ENCODE measurements at places on chromosomes 3 and 15.

DNA sequence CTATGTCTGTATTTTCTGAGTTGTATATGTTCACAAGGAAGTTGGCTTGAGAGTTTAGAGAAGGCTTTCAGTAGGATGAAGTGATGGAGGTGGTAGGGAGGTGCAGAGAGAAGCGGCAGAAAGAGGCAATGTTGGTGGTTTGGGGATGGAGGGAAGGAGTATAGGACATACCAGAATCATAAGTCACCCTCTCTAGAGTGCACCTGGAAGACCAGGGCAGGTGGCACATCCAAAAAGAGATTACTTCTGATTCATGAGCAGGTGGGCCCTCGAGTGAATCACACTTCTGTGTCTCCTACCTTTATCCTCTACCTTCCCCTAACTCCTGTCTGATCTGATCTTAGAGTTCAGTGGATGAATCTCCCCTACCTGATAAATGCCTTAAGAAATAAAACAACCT, 41.8 kb upstream of the MRPL3 start:
- DNase-seq: no peak

DNA sequence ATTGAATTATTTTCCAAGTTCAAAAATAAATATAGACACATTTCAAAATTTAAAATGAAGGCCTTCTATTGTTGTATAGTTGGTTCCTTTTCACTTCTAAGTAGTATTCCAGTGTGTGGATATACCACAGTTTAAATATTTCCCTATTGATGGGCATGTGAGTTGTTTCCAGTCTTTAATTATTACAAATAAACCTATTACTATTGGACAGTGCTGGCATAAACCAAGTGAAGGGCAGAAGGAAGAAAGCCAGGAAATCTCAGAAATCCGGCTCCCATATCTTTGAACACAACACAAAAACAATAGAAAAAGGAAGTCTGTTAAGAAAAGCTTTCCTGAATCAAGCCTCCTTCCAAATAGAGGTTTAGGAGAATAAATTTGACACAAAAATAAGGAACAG, 26.1 kb downstream of the GOLGB1 start:
- DNase-seq: no peak

GRCh38 chr3:8069471-8069870, 432.2 kb upstream of the LMCD1 start:
- DNase-seq: no peak

DNA sequence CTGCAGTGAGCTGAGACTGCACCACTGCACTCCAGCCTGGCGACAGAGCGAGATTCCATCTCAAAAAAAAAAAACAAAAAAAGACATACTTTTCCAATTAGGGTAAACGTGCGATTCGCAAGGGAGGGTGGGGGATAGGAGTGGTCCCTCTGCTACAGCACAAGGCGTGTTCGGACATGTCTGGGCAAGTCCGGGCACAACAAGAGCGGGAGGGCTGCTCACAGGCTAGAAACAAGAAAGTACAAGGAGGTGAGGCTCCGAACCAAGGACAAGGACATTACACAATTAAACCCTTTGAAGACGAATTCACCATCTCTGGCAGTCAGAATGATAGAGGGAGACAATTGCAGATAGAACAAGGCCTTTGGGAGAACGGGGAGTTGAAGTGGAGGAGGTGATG, 32.2 kb upstream of the BCL2A1 start:
- no peak for DNase-seq

DNA sequence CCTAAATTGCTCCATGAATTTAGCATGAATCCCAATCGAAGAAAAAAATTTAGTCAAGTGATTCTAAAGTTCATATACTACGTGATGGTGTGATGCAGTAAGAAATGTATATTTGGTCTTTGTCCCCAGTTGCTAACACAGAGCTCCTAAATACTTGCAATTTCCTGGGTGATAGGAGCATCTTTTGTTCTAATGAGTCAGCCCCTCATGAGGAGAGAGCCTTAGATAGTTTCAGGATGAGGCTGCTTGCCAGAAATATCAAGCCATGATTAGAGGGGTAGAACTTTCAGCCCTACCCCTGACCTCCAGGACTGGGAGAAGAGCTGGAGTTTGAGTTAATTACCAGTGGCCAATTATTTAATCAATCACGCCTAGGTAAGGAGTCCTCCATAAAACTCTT, 170.2 kb downstream of the PDE8A start:
- no peak for DNase-seq

DNA sequence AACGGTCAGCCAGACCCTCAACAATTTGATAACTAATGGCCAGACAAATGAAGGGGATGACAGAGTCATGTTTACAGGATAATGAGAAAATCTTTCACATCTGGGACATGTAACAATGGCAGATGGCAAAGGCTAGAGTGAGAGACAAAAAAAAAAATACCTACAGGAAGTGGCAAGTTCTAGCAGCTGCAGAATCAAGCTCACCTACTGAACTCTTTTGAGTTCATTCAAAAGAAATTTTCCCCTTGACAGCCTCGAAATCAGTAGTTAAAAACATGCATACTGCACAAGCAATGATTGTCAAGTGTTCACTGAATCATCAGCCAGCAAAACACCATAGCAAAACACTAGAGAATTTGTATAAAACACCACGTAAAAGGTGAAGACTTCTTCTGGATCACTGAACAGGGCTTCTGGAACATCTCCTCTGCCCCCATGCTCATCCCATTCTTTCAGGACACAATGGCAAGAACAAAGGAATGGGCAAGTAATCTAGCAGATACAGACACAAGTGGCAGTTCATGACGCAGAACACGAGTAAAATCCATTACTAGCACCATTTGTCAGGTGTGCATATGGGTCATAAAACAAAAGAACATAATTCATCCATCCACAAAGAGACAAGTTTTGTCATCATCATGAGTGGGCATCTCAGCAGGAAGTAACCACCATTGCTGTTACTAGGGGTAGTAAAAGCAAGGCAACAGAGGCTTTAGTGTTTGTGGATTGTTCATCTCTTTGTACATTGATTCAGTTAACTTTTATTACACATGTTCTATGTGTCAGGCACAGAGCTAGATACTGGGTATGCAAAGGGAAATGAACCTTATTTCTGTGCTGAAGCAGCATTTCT, 13.8 kb upstream of the KCNMB2 start:
- DNase-seq: no peak

DNA sequence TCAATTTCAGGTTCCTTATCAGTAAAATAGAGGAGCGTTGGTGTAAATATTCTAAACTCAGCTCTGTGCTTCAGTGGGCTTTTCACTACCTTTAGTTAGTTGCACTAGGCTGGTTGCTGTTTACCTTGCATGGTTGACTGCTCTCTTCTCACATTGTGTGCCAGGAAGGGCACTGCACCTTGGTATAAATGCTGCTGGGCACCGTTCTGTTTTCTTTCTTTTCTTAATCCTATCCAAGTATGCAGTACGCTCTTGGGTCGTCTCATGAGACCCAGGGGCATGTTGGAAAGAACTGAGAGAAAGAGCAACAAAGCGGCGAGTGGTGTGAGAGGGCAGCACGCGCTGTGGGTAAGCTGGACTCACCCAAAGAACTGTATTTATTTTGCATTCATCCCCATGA, 22.4 kb downstream of the KCNMB2 start:
- DNase-seq: no peak

DNA sequence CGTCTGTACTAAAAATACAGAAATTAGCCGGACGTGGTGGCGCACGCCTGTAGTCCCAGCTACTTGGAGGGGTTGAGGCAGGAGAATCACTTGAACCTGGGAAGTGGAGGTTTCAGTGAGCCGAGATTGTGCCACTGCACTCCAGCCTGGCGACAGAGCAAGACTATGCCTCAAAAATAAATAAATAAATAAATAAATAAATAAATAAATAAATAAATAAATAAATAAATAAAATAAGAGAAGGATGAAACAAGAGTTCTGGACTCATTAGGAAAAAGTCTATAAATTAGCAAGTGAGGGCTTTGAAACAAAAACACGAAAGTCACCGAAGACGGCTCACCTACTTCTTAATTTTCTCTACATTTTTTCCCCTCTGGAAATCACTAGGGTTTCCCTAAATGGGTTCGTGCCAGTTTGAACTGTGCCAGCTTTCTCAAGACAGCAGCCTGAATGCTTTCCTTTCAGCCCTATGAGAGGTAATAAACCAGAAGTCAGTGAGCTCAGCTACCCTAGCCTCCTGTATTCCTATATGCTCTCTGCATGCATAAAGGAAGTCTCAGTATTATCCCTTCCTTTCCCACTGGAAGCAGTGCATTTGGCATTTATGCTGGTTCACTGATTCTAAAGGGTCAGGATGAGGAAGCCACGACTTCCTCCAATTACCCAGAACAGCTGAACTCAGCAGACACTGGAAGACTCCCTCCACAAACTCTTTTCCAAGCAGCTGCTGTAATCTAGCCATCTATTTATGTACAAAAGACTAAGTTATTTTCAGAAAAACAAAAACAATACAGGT, 266.9 kb downstream of the ZBBX start:
- no peak for DNase-seq

DNA sequence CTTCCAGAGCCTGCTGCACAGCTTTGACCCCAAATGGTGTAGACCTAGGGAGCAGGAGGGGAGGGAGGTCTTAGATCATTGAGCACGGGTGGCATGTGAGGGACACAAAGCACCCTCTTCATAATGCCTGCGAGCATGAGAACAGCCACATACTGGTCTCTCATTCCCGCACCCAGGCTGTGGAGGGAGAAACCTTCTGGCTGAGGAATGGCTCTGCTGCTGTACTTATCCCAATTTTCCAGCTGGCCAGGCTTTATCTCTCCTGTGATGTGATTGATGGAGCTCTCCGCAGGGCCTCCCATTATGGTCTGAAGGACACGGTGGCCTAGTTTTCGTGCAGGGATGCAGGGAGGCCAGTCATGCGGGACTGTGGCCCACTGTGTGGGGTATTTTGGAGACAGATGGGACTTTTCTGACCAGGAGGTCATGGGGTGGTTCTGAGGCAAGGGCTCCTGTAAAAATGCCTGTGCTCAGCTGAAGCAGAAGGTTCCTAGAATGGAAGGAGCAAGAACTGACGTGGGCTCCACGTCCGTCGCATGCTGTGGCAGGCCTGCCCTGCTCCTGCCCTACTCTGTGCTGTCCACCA, 251.5 kb downstream of the PLCL2 start:
- DNase-seq: no peak

DNA sequence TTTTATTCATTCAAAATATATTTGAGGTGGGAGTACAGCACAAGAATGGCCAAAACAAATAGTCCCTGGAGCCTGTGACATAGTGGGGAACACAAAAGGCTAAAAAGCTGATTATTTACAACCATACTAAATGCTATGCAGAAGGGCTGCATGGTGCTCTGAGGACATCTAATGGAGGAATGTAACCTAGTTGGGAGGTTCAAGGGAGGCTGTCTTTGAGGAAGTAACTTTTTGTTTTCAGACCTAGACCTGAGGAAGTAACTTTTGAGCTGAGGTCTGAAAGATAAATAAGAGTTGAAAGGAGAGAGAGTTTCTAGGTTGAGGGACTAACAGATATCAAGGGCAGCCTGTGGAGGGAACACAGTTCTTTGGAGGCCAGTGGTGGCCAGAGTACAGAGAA, 34.8 kb upstream of the RASA2 start:
- no peak for DNase-seq

DNA sequence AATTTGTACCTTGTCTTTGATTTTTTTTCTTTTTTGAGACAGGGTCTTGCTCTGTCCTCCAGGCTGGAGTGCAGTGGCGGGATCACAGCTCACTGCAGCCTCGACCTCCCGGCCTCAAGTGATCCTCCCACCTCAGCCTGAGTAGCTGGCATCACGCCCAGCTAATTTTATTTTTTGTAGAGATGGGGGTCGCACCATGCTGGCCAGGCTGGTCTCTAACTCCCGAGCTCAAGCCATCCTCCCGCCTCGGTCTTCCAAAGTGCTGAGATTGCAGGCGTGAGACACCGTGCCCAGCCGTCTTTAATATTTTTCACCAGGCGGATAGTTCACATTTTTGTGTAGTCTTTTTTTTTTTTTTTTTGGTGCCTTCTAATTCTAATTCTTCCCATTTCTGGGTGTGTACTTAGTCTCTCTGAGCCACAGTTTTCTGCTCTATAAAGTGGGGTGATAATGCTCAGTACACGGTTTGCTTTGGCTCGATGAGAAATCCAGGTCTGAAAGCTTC, 528 bp upstream of the TATDN2 start:
- DNase-seq: no peak

GRCh38 chr3:173529062-173529711, 131.6 kb downstream of the NLGN1 start:
- DNase-seq: no peak

DNA sequence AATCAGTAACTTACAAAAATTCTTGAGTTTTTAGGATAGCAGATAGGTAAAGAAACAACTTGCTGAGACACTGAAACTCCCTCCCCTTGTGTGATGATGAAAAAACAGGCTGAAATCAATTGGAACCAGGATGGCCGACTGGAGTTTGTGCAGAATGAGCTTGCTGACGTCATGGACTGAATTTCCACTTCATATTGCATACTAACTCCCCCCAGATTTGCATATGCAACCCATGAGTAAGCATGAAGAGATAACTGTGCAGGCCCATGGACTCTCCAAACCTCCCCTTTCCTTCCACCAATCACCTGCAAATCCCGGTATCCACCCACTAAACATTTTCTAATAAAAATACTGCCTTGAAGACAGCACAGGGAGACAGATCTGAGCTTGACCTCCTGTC, 82.0 kb upstream of the SCN5A start:
- DNase-seq: no peak

DNA sequence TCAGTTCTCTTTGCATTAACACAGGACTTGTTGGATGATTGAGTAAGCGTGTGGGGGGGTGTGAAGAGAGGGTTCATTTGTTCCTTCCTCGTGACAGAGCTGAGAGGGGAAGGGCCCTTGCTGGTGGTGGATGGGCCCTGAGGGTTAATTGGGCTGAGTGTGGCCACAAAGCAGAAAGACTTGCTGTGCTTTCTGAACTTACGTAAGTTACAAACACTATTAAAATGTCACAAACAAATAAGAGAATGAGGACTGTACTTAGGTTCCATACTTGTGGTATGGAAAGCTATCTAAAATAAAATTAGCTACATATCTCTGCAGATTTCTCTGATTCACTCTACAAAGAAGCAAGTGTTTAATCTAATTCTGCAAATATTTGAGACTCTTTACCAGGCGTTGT, 231.3 kb downstream of the LPP start:
- no peak for DNase-seq

DNA sequence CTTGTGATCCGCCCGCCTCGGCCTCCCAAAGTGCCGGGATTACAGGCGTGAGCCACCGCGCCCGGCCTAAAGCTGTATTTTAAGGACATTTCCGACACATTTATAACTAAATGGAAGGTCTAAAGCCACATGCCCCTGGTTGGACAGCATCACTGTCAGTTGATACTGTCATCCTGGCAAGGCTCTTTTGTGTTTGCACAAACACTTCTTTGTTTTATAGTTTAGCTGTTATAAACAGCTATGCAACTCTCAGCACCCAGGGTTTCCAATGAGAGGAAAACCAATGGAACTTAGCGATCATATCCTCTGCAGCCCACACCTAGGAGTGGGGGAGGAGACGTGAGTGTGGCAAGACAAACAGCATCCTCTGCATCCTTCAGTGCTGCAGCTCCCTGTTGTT, 19.7 kb downstream of the NIPA1 start:
- no peak for DNase-seq

DNA sequence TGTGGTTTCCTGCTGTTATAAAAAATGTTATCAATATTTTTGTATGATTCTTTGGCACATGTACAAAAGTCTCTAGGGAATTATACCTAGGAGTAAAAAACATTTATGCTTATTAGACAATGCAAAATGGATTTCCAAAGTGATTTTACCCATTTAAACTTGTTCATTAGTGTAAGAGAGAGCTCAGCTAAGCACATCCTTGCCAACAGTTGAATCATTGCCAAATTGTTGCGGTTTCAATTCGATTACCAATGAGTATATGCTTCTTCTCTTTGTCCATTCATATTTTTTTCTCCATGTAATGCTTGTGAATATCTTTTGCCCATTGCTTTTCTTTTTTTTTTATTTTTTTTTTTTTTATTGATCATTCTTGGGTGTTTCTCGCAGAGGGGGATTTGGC, 17.2 kb downstream of the CASR start:
- DNase-seq: no peak

Measured in AG09309 (cell line).